ENCODE measurements at places on chromosomes 7 and 10.

GRCh38 chr10:61830846-61831273 lies 70.6 kb upstream of the ARID5B start:
- DNase-seq = no peak

DNA sequence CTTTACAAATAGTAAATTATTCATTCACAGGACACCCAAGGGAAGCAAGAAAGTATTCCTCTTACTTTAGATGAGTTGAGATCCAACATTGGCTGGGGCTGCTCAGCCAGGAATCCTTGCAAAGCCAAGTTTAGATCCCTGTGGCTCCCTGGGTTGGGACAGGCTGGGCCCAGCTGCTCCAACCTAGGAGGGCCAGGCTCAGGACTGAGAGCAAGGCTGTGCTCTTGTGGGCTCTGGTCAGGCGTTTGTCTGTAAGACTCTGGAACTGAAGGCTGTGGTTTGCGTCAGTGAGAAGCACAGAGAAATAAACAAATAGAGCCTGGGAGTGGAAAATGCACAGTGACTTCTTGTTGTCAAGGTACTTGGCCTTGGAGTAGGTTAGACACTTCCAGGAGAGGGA lies 53.2 kb upstream of the TMEM273 start:
- DNase-seq = no peak

DNA sequence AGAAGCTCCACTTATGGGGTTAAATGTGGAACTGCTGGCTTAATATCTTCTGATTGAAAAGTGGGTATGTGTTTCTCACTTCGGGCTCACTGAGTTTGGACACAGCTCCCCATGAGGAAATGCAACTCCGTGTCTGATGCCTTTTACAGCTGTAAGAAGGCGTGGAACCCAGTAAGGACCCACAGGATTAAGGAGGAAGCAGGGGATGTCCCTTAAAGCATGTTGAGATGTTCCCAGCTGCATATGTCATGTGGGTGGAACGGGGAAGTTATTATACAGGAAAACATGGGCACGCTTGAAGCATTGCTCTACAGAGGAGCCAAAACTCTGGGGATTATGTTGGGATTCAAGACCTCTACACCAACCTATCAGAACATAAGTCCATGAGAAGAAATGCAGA lies 224.4 kb downstream of the NEBL start:
- DNase-seq = no peak

- no peak for DNase-seq
Observed at GRCh38 chr10:77398986-77399755, 238.4 kb downstream of the KCNMA1 start.

DNA sequence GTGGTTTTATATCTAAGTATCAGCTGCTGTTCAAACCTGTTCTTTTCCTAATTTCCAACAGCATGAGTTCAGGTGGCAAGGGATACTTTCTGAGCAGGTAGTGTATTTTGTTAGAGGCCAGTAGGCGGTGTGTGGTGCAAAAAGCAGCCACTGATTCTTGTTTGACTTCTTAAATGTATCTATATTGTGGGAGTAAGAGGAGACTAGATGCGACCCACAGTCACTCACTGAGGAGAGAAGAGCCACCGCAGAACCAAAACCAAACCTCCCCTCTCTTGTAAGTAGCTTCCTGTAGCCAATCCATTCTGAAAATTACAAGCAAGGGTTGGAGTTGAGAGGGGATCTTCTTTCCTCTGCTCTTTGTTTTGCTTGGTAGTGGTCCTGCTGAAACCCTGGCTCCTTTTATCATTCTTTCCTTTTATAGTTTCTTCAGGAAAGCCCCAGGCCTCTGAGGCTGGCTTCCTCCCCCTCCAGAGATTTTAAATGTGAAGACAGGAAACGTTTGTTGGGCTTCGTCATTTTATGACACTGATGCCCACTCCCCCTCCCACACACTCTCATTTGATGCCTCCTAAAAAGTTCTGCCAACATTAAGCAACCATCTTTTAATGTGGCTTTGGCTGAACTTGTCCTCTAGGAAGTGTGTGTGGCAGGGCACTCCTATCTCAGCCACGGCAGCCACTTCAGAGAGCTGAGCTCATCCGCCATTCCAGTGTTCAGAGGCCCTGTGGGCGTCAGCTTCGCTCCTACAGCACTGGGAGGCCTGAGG lies 566.0 kb downstream of the SUGCT start:
- DNase-seq = no peak

DNA sequence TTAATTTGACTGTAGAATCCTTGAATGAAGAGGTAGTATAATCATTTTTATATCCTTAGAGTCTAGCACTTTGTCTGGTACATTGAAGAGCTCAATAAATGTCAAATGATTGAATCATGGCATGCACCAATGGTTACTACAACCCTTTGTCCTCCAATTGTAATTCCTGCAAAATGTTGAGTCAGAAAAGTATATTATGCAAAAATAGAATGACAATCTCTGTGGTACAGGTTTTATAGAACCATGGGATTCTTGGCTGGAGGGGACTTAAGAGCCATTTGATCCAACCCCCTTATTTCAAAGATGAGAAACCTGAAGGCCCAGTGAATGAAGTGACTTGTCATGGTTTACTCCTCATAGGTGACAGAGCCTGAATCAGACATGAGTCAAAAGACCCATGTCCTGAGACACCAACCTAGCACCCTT lies 30.9 kb upstream of the SMKR1 start:
- no peak for DNase-seq

- peak; percentile 38 for DNase-seq
Observed at GRCh38 chr10:78316451-78316931, 282.8 kb downstream of the RPS24 start.

GRCh38 chr7:93856323-93856722 lies 34.2 kb downstream of the TFPI2 start:
- DNase-seq = no peak

- DNase-seq = no peak
Observed at GRCh38 chr10:121409466-121410104, 188.7 kb downstream of the FGFR2 start.

GRCh38 chr7:157763279-157764000 lies 426.6 kb downstream of the DNAJB6 start:
- DNase-seq = no peak

- no peak for DNase-seq
Observed at GRCh38 chr10:92381543-92381954, 90.6 kb downstream of the MARCHF5 start.

DNA sequence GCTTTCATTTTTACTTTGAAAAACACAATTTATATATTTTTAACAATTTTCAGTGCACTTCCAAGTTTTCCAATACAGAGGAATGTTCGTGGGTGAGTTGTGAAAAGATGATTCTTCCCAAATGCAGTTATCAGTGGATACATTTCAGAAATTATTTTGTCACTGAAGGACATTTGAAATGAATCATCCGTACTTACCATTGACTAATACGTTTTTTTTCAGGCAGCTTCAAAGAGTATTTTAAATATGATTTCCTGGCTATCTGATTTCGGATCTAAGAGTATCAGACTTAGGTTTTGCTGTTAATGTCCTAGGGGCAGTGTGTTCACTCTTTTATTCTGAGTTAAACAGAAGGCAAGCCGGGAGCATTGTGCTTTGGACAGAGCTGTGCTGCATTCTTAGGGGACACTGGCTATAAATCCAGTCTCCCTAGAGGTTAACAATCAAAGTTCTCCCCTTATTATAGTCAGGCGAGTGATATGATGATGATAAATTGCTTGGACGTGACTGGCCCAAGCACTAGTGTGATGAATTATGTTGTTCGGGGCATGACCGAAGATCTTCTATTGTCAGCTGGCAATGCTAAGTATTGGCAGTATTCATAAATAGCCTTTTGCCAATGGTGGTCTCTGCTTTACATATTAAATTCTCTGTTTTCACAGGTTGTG lies 4.5 kb downstream of the PTER start:
- no peak for DNase-seq

Measured in T1000 (cell line).